ENCODE measurements at places on chromosomes 2 and 18.

DNA sequence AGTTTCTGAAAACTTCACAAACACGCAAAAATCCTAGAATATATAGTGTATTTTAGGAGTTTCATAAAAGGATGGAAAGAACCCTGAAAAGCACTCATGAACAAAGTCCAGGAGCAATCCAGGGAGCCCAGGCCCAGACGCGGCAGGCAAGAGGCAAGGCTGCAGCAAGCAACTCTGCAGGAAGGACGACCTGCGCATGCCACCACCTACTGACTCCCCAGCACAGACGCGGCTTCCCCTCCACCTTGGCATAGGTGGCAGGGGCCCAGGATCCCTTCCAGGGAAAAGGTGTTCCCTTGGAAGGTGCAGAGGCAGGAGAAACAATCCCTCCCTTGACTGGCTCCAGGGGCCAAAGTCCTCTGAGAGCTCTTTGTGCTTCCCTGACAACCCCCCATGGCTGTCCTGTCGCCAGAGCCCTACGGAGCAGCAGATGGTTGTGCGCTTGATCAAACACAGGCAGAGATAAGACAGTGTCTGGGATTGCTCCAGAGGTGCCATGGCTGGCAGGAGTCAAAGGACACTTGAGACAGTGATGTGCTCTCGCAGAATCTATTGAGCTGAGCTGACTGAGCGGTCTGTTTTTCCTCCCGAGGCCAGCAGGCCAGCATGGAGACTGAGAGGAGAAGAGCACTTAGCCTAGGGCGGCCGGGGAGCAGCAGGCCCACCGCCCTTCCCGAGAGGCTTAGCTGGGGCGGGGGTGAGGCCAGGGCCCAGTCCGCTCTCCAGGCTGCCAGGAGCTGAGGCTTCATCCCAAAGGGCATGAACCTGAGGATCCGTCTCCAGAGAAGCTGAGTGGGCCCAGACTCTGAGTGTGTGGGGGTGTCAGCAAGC lies 10.8 kb upstream of the AMER3 start:
- DNase-seq = no peak

DNA sequence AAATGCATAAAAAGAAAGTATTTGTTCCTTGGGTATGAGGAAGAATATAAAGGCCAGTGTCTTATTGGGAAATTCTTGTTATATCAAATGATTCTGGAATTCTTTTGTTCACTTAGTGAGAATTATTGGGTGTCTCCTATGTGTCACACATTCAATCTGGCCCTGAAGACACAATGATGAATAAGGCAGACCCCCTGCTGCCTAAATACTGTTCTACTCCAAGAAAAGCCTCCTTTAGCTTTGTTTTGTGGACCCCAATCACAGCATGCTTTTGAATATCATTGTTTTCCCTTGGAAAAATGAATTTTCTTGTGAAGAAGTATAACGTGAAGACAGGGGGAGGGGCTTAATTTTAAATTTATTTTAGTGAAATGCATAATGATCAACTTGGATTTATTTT lies 682.4 kb downstream of the LRRTM4 start:
- no peak for DNase-seq

- no peak for DNase-seq
These were observed 9.8 kb upstream of the FZD7 start for GRCh38 chr2:202023904-202024266.

GRCh38 chr2:64232266-64232665 lies 88.0 kb upstream of the PELI1 start:
- DNase-seq = no peak

GRCh38 chr2:191789796-191790195 lies 57.1 kb downstream of the CAVIN2 start:
- DNase-seq = peak; percentile 75

- no peak for DNase-seq
These were observed 62.5 kb upstream of the NFE2L2 start for GRCh38 chr2:177327009-177327408.

DNA sequence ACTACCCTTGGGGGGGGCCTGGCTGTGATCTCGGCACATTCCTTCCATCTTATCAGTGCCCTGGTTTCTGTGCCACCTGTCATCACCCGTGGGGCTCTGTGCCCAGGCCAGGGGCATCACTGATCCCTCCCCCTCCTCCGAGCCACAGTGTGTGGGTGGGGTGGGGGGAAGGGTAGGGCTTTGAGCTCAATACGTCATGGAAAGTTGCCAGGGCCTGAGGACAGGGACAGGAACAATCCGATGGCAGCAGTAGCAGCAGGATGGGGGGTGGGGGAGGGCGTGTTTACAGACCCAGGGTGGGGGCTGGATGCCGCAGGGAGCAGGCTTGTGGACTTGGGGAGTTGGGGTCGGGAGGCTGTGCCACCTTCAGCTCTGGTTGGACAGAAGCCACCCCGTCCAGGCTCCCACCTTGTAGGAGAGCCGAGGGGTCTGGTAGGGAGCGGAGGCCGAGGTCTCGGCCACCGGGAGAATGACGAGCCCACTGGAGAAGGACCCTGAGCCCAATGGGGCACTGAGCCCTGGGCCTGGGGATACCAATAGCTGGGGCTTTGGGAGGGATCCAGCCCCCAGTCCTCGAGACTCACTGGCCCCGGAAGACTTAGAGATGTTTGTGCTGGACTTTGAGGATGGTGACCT lies 3.5 kb downstream of the SLC4A3 start:
- no peak for DNase-seq

GRCh38 chr2:23449413-23449812 lies 64.4 kb downstream of the KLHL29 start:
- DNase-seq = no peak

GRCh38 chr2:20762945-20763683 lies 59.8 kb downstream of the LDAH start:
- no peak for DNase-seq

DNA sequence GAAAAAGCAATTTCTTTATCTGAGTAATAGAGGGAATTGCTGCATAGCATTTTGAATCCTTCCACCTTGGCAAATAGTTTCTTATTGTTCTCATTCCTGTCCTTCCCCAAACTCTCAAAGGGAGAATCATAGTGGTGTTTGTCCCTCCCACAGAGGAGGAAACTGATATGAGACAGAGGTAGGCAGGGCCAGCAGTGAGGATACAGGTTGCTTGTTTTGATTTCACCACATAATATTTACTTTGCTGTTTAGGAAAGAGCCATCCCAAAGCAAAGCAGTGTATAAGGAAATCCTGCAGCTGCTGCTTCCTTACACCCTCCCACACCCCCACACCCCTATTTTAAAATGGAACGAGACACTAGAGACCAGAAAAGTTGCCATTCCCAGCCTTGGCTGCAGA lies 195.3 kb downstream of the SETBP1 start:
- no peak for DNase-seq

DNA sequence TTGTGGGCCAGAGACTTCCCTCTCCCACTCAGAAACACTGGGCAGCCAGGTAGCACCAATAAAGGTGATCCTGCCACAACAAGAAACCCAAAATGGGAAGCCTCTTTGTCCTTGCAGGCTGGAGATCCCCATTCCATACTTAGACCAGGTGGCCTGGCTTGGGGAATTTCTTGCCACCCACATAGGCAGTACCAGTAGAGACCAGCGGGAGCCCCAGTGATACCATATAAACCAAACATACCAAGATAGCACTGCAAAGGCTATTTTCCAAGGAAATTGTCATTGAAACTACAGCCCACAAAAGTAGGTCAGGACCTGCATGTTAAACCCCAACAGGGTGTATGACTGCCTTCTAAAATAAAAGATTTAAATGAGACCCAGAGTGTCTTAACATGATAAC lies 171.6 kb downstream of the DIS3L2 start:
- DNase-seq = no peak

DNA sequence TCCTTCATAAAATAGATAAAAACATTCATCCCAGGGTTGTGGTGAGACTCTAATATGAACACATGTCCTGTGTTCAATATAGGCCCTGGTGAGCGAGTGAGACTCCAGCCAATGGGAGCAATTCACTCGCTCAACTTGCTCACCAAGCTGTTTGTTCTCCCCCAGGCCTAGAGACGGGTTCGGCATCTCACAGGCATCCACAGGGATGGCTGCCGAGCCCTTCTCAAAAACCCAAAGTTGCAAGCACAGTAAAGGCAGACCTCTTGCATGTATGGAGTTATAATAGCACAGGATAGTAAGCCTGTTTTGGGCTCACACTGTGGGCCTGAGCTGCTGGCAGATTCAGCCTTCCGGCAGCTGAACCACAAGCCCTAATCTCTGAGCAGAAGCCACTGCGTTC lies 15.7 kb downstream of the PARD6G start:
- no peak for DNase-seq

DNA sequence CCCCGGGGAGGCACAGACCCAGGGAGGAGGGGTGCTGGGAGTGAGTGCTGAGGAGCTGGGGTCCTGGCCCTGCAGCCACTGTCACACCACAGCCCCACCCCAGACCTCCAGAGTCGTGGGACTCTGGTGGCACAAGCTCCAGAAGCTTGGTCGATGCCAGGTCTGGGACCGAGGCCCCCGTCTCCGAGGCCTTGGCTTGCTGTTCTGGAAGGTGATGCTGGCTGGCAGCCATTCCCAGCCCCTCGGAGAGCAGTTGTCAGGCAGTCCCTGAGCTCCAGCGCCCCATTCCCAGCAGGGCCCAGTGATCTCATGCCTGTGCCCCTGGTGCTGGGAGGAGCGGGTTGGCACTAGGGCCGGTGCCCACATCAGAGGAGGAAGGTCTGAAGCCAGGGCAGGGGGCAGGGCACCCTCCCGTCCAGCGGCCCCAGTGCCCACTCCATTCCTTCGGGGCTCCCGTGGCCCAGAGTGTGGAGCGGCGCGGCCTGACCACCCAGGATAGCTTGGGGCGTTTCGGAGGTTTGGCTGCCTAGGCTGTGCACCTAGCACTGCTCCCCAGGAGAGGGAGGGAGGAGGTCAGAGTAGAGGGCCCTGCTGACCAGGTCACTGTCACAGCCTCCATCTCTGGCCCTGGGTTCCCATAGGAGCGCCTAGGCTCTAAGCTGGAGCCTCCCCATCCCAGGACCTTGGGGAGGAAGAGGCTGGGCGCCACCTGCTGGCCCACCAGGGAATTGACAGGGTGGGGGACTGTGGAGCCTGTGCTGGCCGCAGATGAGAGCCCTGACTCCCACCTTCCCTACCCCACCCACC lies 16.8 kb upstream of the ALPI start:
- DNase-seq = peak; percentile 22

DNA sequence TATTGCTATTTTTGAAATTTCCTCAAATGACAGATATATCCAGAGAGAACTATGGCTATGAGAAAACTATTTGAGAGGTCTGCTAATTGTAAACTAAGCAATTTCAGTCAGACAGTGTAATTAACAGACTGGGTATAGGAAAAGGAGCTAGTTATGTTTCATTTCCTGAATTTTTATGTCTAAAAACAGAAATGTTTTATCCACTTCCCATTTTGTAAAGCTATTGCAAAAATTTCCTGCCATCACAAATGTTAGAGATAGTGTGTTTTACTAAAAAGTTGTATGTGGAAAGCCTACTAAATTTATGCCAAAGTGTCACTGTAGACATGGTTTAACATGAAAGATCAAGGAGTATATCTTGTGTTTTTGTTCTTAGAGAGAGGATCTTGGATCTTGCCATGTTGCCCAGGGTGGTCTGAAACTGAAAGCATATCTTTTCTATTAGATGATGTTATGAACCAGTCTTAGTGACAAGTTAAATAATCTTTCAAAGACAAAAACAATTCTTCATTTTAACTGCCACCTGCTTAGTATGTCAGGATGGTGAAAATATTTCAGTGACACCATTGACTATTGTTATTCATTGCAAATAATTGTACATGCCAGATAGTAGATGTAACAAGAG lies 40.5 kb upstream of the ITPRID2 start:
- DNase-seq = no peak

GRCh38 chr2:85024372-85025047 lies 53.5 kb downstream of the KCMF1 start:
- DNase-seq = no peak

GRCh38 chr2:12498704-12499103 lies 218.0 kb upstream of the TRIB2 start:
- peak; percentile 20 for DNase-seq

DNA sequence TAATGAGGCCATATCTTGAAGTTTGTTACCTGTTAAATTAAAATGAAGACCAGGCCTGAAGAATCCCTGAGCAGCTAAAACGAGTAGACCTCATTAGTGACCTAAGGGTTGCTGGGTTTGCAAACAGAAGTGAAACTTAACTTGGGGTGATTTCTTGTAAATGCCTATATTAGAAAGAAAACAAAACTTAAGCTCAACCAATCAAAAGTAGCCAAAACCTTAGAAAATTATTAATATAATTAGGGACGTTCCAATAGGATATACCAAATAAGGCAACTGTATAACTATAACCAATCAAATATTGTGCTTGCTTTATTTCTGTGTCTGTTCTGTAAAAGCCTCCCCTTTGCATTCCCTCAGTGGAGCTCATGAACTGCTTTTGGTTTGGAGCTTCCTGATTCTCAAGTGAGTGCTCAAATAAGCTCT lies 137.9 kb upstream of the VRK2 start:
- DNase-seq = no peak

All from astrocyte of the hippocampus (primary cell).